ENCODE measurements at places on chromosomes 4 and X.
A peak's percentile ranks its signal among the peaks of the same experiment; 100 is the strongest.

GRCh38 chr4:174657472-174657871 is 135.2 kb upstream of the HPGD start:
- DNase-seq: no peak

- no peak for DNase-seq
These were observed 82.0 kb downstream of the DCTD start for GRCh38 chr4:182835006-182835740.

GRCh38 chr4:123976285-123976684 is 579.7 kb downstream of the SPRY1 start:
- DNase-seq: peak; percentile 85

DNA sequence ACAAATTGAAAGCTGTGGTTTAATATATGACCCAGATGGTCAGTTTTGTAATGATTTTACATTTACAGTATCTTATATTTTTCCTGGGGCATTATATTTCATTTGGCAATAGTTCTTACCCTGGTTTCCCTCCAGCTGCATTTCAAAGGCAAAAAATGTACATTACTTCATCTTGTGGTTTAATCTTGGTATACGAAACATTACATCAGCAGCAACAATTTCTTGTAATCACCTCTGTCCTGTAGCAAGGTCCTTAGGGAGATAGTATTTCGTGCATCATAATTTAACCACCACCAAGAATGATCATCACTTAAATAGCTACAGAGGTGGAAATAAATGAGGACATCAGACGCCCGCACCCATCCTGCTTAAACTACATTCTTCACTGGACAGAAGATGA is 48.8 kb downstream of the HS6ST2 start:
- DNase-seq: no peak

GRCh38 chr4:146283758-146284651 is 69.7 kb downstream of the REELD1 start:
- DNase-seq: no peak

DNA sequence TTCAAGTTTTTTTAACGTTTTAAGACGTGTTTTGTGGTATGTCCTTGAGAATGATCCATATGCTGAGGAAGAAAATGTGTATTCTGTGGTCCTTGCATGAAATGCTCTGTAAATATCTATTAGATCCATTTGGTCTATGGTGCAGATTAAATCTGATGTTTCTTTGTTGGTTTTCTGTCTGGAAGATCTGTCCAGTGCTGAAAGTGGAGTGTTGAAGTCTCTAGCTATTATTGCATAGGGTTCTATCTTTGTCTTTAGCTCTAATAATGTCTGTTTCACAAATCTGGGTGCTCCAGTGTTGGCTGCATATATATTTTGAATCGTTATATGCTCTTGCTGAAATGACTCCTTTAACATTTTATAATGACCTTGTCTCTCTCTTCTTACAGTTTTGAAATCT is 122.5 kb downstream of the RPA4 start:
- DNase-seq: no peak

- DNase-seq: no peak
These were observed 8.1 kb upstream of the SLC25A6 start for GRCh38 chrX:1400049-1400448.

DNA sequence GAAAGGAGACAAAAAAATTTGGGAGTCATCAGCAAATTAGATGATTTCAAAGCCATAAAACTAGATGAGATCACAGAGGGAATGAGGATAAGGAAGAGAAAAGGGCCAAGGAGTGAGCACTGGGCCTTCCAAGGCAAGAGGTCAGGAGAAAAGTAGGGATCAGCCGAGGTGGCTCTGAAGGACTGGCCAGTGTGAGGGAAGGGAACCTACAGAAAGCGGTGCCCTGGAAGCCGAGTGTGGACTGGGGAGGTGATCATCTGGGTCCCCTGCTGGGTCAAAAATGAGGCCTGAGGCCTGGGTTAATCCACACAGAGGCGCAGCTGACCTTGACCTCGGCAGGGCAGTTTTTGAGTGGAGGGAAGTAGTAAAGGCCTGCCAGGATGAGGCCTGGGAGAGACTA is 133.8 kb downstream of the SMIM20 start:
- DNase-seq: no peak

DNA sequence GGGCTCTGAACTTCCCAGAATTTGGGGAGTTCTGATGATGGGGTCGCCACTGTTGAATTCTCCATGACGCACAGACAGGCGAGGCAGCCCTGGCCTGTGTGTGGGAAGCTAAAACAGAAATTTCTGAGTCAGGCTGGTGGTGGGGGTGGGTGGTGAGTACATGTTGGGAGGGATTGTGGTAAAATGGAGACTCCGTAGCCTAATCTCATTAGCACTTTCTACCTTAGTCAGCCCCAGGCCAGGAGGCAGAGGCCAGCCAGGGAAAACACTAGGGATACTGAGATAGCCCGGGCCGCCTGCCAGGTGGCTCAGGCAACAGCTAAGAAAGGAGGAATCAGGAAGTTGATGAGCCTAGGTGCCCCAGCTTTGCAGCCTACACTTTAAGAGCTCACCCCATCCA is 39.3 kb upstream of the NHSL2 start:
- no peak for DNase-seq

Data from NCI-H1417 (cell line).